Non-pigmented ciliary epithelial cell (primary cell): ENCODE measurements at places on chromosomes 2 and 18.

DNA sequence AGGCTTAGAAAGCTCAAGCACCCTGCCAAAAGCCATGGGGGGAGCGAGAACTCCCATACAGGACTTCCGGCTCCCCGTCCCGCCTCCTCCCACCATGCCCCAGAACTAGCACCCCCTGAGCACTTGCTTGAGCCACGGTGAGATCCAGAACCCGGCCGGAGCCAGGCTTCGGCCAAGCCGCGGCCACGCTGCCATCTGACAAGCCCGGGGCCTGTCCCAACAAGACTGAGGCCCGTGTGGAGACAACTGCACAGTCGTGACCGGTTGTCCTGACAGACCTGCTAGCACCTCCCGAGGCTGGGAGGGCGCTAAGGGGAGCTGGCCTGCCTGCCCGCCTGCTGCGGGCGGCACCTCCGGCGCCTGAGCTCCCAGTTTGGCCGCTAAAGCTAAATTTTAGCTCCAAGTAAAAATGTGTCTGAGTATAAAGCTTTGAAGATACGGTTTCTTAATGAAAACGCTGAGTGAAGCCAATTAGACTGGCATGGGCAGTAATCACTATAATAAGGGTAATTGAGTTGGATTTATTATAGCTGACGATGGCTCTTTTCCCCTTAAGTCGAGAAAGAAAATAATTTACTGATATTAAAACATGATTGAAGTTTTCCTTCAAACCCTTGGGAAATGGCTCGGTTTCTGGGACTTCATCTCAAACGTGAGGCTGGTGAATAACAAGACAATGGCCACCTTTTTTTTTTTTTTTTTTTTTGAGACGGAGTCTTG, 78.3 kb upstream of the ODC1 start:
- no peak for DNase-seq

DNA sequence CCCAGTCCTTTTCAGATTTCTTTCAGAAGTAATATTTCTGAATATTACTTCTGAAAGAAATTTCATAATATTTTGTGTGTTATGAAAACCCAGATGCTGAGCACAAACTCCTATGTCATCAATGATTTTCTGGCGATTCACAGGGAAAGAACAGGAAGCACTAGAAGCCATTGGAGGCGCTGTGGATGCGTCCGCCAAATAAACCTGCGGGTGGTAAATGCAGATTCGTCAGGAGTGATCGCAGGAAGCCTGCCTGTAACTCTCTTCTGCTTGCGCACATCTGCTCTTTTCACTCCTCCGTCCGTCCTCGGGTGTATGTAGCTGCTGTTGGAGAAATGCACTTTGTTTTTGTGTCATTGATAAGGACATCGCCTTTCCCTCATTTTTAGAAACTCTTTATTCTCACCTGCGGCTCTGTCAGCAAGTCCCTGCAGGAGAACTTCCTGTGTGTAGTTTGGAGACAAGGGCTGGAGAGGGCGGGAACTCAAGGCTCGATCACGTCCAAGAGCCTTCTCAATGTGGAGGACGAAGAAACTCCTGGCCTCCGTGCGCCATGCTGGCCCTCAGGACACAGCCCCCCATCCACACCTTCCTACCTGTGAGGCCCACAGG, 483.8 kb downstream of the GALR1 start:
- no peak for DNase-seq

- DNase-seq = no peak
These were observed 75.7 kb downstream of the ADAM23 start for GRCh38 chr2:206518997-206519396.

- DNase-seq = no peak
These were observed 53.9 kb downstream of the PTGR3 start for GRCh38 chr18:75154997-75155396.
